ENCODE measurements at places on chromosomes 12 and 14.

- DNase-seq = no peak
These were observed 228.1 kb downstream of the ANO2 start for GRCh38 chr12:5716976-5717375.

DNA sequence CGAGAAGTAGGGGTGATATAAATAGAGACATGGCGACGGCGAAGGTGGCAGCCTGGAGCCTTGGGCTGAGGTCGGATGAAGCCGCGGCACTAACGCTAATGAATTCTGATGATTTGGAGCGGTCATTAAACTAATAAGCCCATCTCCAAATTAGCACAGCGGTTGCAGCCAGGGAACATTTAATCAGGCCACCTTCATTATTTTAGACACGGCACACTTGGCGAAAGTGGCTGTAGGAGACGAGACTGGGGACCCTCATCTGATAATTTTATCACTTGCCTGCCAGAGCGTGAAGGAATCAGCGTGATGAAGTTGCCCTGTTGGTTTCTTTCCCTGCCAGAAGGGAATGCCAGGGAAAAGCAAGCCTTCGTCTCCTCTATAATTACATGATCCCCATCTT, 664.3 kb upstream of the TBX3 start:
- DNase-seq = no peak

GRCh38 chr12:115102450-115102849, 418.5 kb upstream of the TBX3 start:
- DNase-seq = no peak

DNA sequence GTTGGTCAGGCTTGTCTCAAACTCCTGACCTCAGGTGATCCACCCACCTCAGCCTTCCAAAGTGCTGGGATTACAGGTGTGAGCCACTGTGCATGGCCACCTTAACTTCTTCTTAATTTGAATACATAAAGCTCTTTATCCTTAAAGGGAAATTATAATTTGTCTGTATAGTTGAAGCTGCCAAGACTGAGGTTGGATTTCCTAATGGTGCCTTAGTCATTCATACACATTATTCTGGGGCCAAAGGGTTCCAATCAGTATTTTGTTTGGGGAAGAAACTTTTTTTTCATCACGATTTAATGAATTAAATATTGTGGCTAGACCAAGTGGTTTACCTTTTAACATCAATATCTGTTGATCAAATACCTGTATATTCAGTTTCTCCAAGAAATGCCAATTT, 135.9 kb downstream of the SYT1 start:
- DNase-seq = no peak

DNA sequence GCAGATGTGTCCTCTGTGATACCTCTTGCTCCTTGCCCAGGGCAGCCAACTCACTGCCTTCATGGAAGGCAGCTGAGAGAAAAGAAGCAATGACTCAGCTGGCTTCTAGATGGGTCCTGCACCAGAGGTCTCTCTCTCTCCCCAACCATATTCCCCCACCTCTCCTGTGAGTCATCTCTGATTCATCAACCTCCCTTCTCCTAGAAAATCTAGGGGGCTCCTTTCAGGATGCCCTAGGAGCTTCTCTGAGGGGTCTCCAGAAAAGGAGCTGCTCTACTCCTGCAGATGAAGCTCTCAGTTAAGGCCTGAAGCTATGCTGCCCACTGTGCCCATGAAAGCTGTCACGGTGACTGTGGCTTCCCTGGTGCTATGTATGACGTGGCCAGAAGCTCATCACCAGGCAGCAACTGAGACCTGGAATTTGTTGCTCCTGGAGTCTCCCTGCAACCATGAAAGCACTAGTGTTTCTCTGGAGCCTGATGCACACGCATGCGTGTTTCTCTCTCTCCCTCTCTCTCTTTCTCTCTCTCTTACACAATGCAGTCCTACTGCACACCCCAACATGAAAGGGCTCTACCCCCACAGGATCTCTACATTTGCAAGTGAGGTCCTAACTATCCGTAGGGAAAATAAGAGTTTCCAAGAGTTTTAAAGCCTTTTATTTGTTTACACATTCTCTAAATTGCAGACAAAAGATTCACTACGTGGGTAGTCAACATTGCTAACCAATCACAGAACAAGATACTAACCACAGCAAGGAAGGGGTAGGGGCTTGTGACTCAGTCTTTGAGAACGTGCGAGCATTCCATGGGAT, 285.3 kb downstream of the DPF3 start:
- DNase-seq = no peak

DNA sequence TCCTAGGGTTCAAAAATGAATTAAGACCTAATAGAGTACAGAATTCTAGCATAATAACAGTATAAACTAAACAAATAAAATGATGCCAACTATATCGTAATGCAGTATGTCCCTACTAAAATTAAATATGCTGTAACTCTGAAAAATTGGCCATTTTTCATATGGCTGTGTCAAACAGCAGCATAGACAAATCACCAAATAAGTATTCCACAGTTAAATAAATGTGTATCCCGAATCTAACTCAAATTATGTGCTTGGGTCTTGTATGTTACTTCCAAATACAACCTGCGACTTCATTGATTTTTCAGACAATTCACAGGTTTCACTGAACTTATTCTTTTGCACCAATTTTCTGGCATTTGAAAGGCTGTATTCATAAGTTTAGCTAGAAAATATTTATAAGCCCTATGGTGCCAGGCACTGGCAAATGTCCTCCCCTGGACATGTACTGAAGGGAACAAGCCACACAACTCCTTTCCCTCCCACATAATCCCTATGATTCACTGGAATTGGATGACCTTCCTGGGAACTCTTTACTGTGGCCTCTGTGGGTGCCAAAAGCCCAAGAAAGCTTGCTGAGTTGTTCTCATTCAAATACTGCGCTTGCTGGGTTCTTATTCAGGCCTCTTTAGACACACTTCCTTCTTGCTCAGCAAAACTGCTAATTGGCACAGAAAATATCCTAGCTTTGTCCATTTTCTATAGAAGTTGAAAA, 108.8 kb downstream of the KITLG start:
- no peak for DNase-seq

DNA sequence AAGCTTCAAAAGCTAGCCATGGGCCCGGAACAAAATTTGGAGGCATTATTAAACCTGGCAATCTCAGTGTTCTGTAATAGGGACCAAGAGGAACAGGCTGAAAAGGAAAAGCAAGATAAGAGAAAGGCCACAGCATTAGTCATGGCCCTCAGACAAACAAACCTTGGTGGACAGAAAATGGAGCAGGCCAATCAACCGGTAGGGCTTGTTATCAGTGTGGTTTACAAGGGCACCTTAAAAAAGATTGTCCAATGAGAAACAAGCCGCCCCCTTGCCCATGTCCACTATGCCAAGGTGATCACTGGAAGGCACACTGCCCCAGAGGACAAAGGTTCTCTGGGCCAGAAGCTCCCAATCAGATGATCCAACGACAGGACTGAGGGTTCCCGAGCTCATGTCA, 653.9 kb upstream of the TMEM132C start:
- DNase-seq = no peak
